ENCODE measurements at places on chromosomes 12 and 14.

- peak; percentile 84 for DNase-seq
Observed at GRCh38 chr12:27176765-27177164, 67.3 kb upstream of the STK38L start.

GRCh38 chr12:66497008-66497897 lies 181.6 kb downstream of the GRIP1 start:
- peak; percentile 2 for DNase-seq

DNA sequence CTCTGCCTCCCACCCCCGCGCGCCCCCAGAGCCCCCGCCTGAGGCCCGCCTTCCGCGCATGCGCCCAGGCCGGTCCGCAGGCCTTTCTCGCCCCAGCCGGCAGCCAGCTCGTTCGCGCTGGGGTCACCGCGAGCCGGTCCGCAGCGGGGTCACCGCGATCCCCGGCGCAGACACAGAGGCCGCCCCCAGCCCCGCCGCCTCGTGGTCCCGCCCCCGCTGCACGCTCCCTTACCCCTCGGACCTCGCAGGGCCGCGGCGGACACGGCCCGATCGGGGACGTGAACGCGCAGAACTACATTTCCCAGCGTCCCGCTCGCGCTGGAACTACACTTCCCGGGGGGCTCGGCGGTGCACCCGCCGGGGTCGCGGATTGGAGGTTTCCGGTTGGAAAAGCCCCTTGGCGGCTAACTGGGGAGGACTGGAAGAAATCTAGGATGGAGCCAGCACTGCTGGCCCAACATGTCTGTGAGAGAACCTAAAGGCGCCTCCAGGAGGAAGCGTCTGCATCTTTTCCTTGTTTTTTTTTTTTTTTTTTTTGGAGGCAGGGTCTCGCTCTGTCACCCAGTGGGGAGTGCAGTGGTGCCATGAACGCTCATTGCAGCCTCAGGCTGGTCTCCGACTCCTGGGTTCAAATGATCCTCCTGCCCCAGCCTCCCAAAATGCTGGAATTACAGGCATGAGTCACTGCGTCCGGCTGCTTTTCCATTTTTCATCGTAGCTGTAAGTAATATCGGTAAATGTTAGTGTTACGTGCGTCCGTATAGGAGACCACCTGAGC lies at the start of gene ZNF605:
ZNF605 (minus strand) TSS at position 296 of the 778 bp plus-strand sequence. CDS start 10,671 bp downstream, outside the sequence.
- DNase-seq, result peak; percentile 91

GRCh38 chr12:64610079-64610659 lies at the start of gene RASSF3:
Gene RASSF3, plus strand, starts transcription at chr12:64610495. Its CDS starts 138 bp downstream, at chr12:64610633.
- peak; percentile 70 for DNase-seq

DNA sequence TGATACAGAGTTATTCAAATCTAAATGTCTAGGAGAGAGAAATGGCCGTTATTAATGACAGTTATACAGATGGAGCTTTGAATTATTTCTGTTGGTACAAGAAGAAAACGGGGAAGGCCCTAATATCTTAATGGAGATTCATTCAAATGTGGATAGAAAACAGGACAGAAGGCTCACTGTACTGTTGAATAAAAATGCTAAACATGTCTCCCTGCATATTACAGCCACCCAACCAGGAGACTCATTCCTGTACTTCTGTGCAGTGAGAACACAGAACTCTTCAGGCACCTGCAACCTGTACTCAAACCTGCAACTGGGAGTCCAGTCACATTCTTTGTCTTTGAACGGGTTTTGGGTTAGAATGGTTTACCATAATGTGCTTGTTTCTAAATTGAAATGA lies 403.2 kb downstream of the DAD1 start:
- no peak for DNase-seq

GRCh38 chr14:50619569-50620141 lies 48.5 kb downstream of the SAV1 start:
- peak; percentile 70 for DNase-seq

DNA sequence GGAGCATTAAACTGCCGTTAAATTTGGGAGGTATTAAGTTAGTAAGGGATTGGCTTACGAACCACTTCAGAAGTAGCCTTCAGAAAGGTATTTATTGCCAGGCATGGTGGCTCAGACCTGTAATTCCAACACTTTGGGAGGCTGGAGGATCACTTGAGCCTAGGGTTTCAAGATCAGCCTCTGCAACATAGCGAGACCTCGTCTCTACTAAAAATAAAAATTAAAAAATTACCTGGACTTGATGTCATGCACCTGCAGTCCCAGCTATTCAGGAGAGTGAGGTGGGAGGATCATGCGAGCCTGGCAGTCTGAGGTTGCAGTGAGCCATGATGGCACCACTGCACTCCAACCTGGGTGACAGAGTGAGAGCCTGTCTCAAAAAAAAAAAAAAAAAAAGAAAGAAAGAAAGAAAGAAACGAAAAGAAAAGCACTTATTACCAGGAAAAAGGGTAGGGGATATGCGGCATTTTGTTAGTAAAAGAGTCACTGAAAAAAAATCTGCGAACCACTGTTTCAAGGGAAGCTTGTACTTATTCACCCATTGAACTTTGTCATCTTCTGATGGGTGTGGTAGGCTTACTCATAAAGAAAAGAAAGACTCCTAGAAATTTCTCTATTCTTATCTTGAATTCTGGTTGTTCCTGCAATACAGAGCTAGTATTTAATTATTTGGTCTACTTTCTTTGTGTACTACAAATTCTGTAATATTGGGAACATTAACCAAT lies 33.6 kb upstream of the PLEKHA5 start:
- DNase-seq, result peak; percentile 48

GRCh38 chr14:101525640-101526527 lies 35.4 kb upstream of the DIO3 start:
- no peak for DNase-seq

DNA sequence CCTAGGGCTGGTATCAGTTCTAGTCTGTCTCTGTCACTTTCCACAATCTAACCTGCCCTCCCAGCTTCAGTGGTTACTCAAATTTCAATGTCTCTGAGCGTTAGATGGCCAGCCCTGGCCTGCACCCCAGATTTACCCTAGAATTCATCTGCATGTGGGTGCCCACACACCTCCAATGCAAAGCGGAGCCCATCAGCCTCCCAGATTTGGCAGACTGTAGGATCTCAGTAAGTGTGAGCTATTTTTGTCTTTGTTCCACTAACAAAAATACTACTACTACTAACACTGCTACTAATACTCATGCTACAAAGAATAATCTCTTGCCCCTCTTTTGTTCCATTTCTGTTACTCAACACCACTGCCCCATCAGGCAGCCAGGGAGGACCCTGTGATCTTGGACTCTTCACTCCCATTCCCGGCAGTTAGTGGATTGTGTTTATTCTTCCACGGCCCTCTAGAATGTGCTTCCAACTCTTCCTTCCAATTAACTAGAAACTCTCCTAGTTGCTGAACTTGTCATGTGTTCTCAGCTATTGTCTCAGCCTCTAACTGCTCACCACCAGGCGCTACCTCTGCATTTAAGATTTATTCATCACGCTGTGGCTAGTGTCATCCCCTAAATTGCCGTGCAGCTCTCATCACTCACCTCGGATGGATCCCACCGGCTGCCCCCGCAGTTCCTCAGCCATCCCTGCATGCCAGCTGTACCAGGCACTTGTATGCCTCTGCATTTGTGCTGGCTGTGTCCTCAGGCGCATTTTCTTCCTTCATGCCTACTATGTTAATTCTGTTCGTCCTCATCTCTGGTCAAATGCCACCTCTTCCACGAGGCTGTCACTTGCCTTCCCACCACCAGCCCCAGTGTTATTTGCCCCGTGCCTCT lies 150.6 kb upstream of the HIF1A start:
- no peak for DNase-seq

DNA sequence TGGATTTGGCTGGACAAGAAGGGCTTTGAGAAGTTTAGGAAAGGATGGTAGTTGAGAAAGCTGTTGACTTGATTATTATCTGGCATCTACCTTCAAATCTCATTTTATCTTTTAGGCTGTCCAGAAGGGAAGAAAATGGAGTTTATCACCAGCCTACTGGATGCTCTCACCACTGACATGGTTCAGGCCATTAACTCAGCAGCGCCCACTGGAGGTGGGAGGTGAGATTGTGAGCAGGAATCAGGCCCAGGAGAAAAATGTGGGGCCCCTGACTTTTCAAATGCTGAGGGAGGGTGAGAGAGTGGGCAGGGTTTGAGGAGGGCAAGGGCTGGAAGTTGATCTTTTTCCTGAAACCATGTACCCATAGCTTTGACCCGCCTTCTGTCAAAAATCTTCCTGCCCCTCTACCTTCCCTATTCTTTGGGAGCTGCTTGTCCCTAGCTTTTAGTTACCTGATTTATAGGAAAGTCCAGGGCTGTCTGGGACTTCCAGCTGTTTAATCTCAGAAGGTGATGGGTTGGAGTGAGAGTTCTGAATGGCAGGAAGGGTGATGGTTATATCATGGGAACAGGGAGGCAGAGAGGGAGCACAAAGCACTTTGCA lies 134.2 kb downstream of the SMOC1 start:
- peak; percentile 23 for DNase-seq

- no peak for DNase-seq
Observed at GRCh38 chr12:77323788-77324415, 258.5 kb upstream of the E2F7 start.

DNA sequence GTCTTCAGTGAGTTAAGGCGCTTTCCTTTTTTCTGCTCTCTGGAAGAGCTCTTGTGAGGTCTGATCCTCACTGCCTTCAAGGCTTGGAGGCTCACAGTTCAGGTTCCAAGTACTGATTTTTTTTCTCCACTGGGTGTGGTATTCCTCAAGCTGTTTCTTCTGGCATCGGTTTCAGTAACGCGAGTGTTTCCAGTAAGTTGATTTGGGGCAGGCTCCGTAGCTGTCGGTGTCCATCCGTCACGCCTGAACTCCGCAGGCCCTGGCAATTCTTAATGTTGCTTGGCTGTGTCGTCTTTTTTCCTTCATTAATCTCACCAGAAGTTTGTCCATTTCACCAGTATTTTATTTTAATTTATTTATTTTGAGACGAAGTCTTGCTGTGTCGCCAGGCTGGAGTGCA lies 30.6 kb downstream of the LRCOL1 start:
- no peak for DNase-seq
